ENCODE measurements at places on chromosomes 1 and 21. TPM values are rescaled to one million over a fixed set of nuclear protein-coding genes. Genes with fewer than 3 reads are reported as not detected.
A peak's percentile ranks its signal among the peaks of the same experiment; 100 is the strongest.

DNA sequence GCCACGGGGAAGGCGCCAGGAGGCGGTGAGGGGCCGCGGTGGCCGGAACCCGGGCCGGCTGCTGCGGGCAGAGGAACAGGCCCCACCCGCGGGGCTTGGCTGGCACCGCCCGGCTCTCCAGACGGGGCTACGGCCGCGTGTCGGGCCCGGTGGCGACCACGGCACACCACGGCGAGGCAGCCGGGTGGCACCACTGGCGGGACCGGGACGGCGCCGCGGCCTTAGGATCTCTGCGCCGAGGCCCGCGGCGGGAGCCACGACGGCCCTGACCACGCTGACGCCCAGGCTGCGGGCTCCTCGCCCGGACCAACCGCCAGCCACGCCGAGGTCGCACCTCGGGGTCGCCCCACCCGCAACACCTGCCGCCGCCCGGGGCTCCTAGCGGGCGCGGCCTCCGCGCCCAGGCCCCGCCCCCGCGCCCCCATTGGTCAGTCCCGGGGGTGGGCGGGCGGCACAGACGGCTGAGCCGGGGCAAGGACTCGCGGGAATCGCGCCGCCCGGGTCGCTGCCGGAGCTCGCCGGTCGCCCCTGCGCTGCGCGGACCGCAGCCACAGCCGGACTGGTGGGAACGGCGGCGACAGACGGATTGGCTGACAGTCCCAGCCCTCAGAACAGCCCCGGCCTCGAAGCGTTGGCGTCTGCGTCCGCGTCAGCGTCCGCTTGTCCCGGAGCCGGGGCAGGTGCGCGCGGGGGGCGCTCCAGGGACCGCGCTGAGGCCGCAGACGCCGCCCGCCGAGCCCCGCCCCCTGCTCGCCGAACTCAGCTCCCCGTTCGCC lies at the start of gene BMP8A:
TSS of gene BMP8A (plus strand) at position 491 of the 776 bp plus-strand sequence. CDS start 356 bp downstream, outside the sequence.
- H3K27ac ChIP-seq, result no peak within 1 kb of the TSS
- H3K4me1 ChIP-seq, result peaks cover 12% of the 10 kb centered on the region
- H3K36me3 ChIP-seq, result no peaks in the 10 kb centered on the region
- DNase-seq, result peak; percentile 66

DNA sequence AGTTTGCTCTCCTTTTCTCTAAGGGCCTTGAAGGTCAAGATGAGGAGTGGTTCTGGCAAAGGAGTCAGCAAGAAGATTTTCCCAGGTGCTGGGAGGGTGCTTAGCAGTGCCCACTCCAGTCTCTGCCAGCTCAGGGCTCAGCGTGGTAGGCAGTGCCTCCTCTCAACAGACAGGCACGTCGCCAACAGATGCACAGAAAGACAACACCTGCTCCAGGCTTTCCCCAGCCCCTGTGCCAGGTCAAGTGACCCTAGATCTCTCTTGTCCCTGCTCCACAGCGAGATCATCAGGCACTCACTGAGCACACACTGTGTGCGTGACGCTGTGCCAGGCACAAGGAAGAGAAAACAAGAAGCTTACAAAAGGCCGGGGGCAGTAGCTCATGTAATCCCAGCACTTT lies 86.0 kb downstream of the CASZ1 start:
- no peaks in the 10 kb centered on the region for H3K4me1 ChIP-seq
- no peak overlapping the region for H3K27ac ChIP-seq
- H3K36me3 ChIP-seq, result no peaks in the 10 kb centered on the region
- no peak overlapping the region for H3K4me3 ChIP-seq
- no peak for DNase-seq

- no peak overlapping the region for H3K4me3 ChIP-seq
- DNase-seq, result no peak
- no peak overlapping the region for H3K27ac ChIP-seq
- H3K36me3 ChIP-seq, result no peaks in the 10 kb centered on the region
- no peaks in the 10 kb centered on the region for H3K27me3 ChIP-seq
Observed at GRCh38 chr1:164667600-164667999, 108.6 kb downstream of the PBX1 start.

DNA sequence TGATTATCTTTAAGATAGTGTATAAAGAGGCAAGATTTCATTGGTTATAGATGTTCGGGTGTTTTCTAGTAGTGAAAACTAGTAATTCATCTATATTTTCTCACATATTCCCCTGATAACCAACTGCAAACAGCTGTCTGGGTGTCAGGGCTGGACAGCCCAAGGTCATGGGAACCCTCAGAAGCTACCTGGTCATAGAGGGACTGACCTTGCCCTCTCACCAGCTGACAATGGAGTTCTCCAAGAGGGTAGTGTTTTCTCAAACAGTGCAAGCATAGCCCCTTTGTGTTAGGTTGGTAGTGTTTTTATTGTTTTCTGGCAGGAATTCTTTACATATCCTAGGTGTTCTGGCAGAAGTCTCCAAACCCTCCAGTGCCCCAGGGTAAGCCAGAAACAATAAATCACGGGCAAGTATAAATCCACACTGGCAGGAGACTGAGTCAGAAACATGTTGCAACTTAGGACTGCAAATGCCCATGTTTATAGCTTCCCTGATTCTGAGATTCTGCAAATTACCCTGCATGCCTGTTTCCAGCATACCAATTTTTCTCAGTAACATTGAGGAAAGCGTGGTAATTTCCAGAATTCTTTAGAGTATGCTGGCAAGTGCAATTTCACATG lies 82.8 kb upstream of the ATP1A1 start:
- no peak overlapping the region for H3K27ac ChIP-seq
- no peaks in the 10 kb centered on the region for H3K27me3 ChIP-seq
- no peaks in the 10 kb centered on the region for H3K36me3 ChIP-seq
- H3K4me3 ChIP-seq, result no peak overlapping the region
- DNase-seq, result no peak

DNA sequence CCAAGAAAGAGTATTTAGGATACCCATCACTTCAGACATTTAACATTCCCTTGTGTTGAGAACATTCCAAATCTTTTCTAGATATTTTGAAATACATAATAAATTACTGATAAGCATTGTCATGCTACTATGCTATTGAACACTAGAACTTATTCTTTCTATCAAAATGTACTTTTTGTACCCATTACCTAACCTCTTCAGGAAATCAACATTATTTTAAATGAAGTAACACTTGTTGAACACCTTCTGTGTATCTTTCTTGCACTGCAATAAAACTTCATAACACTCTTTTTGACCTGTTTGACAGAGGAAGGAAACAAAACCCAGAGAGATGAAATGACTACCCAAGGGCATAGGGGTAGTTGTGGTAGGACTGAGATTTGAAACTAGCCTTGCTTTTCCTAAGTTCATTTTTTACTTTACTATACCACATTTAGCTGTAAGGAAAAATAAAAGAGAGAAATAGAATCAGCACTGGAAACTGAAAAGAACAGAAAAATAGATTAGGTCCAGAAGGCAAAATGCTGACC lies 99.4 kb downstream of the UCHL5 start:
- no peak for DNase-seq
- H3K27ac ChIP-seq, result no peak overlapping the region
- no peaks in the 10 kb centered on the region for H3K4me1 ChIP-seq
- H3K36me3 ChIP-seq, result no peaks in the 10 kb centered on the region
- H3K4me3 ChIP-seq, result no peak overlapping the region

DNA sequence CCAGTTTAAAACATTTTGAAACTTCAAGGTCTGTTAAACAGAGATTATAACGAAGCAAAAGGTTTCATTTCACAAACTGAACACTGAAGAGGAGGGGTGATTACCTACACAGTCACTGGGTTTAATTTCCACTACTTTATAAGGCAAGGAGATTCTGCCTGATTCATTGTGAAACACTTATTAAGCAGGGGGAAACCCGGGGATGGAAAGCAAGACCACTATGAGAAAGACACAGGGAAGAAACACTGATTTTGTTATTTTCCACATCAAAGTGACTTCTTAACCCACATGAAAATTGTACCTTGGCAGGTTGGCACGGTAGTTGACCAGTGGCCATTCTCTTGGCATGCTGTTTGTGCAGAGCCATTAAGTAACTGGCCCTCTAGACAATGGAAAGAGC lies 8.1 kb upstream of the F5 start:
- DNase-seq, result no peak
- H3K4me1 ChIP-seq, result peaks cover 15% of the 10 kb centered on the region
- no peaks in the 10 kb centered on the region for H3K36me3 ChIP-seq

GRCh38 chr1:53640701-53641075 lies 98.3 kb downstream of the GLIS1 start:
- DNase-seq, result no peak
- no peaks in the 10 kb centered on the region for H3K4me1 ChIP-seq
- no peak overlapping the region for H3K27ac ChIP-seq
- no peaks in the 10 kb centered on the region for H3K36me3 ChIP-seq
- H3K27me3 ChIP-seq, result no peaks in the 10 kb centered on the region

- peaks cover 3% of the 10 kb centered on the region for H3K4me1 ChIP-seq
- no peak overlapping the region for H3K4me3 ChIP-seq
- H3K27ac ChIP-seq, result no peak overlapping the region
- no peaks in the 10 kb centered on the region for H3K36me3 ChIP-seq
- H3K27me3 ChIP-seq, result no peaks in the 10 kb centered on the region
Observed at GRCh38 chr1:59342801-59343575, 46.1 kb downstream of the FGGY start.

GRCh38 chr1:185154912-185155513 lies 1.7 kb downstream of the TRMT1L start:
- DNase-seq, result no peak
- peak overlapping the region; percentile 15 for H3K4me3 ChIP-seq
- H3K27ac ChIP-seq, result no peak overlapping the region
- peaks cover 25% of the 10 kb centered on the region for H3K4me1 ChIP-seq

DNA sequence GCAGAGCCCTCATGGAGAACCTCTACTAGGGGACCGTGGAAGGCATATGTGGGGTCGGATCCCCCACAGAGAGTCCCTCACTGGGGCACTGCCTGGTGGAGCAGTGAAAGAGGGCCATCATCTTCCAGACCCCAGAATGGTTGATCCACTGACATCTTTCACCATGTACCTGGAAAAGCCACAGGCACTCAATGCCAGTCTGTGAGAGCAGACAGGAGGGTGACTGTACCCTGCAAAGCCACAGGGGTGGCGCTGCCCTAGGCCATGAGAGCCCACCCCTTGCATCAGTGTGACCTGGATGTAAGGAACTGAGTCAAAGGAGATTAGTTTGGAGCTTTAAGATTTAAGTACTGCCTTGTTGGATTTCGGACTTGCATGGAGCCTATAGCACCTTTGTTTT lies 1276.7 kb upstream of the PRMT6 start:
- DNase-seq, result no peak
- no peaks in the 10 kb centered on the region for H3K27me3 ChIP-seq
- no peak overlapping the region for H3K27ac ChIP-seq

GRCh38 chr1:47575855-47576757 lies 138.3 kb downstream of the FOXD2 start:
- no peaks in the 10 kb centered on the region for H3K4me1 ChIP-seq
- no peaks in the 10 kb centered on the region for H3K36me3 ChIP-seq
- no peak overlapping the region for H3K4me3 ChIP-seq

DNA sequence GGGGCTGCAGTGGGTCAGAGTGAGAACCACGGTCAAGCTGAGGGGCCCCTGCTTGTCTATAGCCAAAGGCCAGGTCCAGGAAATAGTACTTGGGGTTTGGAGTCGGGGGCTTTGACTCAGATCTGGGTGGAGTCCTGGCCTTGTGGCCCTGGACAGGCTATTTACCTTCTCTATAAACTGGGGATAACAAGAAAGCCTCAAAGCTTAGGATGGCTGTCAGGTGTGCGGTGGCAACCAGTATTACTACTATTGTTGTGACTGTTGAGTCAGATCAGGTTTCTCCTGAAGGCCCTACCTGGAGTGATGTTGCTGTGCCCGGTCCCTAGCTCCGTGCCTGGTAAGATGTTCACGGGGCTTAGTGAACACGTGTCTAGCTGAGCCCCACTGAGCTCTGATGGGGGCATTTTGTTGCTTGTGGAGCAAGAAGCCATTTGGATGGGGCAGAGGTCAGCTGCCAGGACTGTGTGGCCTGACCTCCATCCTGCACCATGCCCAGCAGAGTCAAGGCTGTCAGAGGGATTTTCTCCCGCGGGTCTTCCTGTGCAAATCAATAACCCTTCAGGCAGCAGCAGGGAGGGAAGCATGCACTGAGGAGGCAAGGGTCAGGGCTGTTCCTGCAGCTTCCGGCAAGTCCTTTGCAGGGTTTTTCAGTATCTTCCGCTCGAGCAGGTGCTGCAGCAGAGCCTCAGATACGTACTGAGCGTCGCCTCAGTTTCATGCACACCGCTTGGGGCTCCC lies 170.3 kb downstream of the CAMTA1 start:
- no peak for DNase-seq
- H3K4me3 ChIP-seq, result no peak overlapping the region
- no peaks in the 10 kb centered on the region for H3K27me3 ChIP-seq
- H3K4me1 ChIP-seq, result peaks cover 1% of the 10 kb centered on the region

DNA sequence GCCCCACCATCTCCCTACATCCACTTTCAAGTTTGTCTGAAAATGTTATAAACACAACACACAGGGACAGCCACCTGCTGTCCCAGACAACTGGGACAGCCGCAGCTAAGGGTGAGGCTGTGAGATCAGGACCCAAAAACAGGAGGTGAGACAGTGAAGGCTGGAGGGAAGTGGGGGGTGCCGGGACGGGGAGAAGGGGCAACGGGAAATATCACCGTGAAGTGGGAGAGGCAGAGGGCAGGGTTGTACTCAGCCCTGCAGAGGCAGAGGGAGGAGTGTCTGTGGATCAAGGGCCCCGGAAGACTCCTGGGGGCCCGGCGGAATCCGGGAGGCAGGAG lies 114.4 kb downstream of the CASZ1 start:
- no peaks in the 10 kb centered on the region for H3K27me3 ChIP-seq
- H3K4me3 ChIP-seq, result no peak overlapping the region
- H3K27ac ChIP-seq, result no peak overlapping the region
- H3K4me1 ChIP-seq, result peaks cover 42% of the 10 kb centered on the region
- no peak for DNase-seq

DNA sequence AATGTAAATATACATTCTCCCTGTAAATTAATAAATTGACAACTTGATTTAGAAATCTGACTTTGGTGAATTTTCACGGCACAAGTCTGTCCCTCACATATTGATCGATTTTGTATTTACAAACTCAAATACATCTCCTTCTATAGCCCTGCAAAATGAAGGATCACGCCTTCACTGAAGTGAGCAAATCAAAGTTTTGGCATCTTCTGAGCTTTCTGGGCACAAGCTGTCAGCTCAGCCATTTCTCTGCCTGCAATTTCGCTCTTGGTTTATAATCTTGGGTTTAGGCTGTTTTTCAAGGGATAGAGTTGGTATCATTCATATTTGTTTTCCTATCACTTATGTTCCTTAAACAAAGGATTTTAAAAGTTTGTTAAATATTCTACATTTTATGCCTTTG lies 25.8 kb downstream of the ANP32E start:
- no peak for DNase-seq
- no peak overlapping the region for H3K27ac ChIP-seq
- H3K27me3 ChIP-seq, result no peaks in the 10 kb centered on the region
- H3K4me1 ChIP-seq, result no peaks in the 10 kb centered on the region
- H3K4me3 ChIP-seq, result no peak overlapping the region

DNA sequence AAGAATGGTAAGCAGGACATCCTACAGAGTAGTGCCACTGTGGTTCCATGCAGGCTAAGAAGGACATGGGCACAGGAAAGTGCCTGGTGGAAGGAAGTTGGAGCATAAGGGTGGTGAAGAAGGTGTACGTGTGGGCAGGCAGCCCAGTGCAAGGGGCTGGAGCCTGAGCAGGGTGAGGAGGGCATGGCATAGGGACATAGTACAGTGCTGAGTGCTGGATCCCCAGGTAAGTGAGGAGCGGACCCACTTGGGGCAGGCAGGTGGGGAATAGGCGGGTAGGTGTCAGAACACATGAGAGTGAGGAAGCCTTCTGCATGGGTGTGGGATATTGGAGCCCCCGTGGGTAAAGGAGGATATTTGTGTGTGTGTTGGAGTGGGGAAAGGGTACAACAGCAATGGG lies 15.7 kb upstream of the LRRC53 start:
- H3K4me3 ChIP-seq, result no peak overlapping the region
- DNase-seq, result no peak
- H3K36me3 ChIP-seq, result no peaks in the 10 kb centered on the region
- no peak overlapping the region for H3K27ac ChIP-seq
- no peaks in the 10 kb centered on the region for H3K27me3 ChIP-seq

ZSWIM5 gene
- total RNA-seq, result 1.7 TPM

OR10K2 gene
- total RNA-seq, result not detected

THEMIS2 gene
- total RNA-seq, result 17.7 TPM

All from liver (tissue), 10 donors.